ENCODE measurements at places on chromosomes 7 and 10.

DNA sequence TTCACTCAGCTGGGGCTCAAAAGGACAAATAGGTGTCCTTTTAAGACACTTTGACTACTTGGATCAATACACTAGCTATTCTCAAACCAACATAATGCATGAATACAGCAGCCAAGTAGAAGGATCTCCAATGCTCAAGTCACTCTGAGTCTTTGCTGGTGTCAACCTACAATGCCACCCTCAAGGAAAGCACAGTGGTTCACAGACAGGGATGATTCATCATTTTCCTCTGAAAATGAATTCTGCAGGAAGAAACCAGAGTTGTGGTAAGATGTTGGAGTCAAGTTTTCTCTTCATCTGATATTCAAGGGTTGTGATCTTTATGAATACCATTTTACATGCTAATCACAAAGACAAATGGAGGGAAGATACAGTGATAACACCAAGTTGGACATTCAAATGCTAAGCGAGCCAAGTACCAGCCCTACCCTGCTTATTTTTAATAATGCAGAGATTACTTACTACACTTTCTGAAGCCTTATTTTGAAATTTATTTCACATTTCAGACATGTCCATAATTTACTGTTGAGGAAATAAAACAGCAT, 143.1 kb upstream of the FGFR2 start:
- DNase-seq = no peak

DNA sequence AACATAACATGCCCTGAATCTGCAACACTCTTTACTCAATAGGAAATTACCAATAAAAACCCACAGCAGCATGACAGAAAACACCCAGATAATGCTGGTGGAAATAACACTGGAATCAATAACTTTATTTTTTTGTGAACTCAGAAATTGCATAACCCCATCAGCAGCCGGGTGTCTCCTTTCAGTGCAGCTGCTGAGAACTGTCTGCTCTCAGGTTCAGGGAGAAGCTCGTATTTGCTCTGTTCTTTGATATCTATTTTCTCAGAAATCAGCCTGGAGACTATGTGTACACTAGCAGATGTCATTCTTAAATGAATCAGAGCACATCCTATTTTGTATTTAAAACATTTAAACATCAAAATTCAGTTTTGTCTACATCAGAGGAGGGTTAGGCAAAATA, 506.0 kb downstream of the POM121L12 start:
- DNase-seq = no peak

DNA sequence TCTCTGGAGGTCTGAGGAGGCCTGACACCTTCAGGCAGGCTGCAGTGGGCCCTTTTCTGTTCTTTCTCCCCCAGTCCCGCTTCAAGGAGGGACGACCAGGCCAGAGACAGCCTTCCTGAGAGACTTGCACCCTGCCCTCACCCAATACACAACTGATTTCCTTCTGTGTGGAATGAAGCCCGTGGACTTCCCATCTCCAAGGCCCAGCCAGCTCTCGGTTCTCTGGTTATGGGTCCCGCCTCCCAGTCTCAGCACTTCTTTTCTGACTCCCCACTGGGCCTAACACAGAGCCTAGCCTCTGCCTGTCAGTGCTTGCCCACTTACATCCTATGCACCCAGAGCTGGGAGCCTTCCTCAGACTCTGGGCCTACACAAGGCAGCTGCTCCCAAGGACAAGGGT, 24.1 kb upstream of the ADCYAP1R1 start:
- DNase-seq = no peak

DNA sequence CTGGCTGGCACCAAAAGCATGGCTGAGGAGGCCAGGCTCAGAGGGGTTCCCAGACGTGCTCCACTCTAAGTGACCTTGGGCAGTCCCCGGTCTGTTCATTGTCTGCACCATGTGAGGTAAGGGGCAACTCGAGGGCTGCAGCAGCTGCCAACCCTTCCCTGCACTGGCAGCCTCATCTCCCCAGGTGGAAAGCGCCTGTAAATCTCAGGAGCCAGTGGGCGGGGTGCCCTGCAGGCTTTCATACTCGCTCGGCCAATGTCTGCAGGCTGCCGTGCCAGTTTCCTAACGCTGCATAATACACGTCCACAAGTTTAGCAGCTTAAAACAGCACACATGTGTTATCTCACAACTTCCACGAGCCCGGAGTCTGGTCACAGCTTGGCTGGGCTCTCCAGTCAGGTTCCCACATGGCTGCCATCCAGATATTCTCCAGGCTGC, 12.6 kb upstream of the GDF10 start:
- no peak for DNase-seq

DNA sequence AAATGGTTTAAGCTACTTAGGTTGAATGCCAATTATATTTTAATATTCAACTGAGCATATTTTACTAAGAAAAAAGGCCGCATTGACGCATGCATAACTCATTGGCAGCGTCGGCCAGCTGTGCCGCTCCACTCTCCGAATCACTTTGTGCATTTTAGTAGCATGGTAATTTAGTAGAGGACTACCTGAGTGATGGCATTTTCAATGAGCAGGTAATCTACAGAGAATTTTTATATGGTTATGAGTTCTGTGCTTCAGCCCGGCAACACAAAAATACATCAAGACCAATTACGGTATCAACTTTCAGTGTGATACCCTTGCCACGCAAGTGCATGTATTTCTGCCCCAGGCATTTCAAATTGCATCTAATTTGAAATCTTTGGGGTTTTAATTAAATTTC, 247.2 kb downstream of the EBF3 start:
- DNase-seq = no peak

- DNase-seq = no peak
These were observed 652.9 kb downstream of the SDK1 start for GRCh38 chr7:3953946-3954345.

GRCh38 chr7:142563470-142563869, 185.8 kb upstream of the PRSS1 start:
- no peak for DNase-seq

DNA sequence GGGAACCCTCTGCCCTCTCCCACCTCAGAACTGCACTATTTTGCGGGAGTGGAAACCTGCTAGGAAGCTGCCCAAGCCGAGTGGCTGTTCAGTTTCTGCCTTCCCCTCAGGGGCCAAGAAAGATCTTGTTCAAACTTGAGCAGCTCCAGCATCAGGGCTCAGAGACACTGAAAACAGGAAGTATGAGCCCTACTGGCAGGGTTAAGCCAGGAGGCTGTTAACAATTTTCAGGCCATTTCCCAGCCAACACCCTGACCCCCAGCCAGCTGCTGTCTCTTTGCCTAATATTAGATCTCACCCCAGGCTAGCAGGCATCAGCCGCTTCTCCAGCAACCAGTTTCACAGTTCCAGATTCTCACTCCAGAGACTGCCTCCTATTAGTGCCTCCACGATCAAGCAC, 9.2 kb downstream of the PLAU start:
- DNase-seq = no peak

DNA sequence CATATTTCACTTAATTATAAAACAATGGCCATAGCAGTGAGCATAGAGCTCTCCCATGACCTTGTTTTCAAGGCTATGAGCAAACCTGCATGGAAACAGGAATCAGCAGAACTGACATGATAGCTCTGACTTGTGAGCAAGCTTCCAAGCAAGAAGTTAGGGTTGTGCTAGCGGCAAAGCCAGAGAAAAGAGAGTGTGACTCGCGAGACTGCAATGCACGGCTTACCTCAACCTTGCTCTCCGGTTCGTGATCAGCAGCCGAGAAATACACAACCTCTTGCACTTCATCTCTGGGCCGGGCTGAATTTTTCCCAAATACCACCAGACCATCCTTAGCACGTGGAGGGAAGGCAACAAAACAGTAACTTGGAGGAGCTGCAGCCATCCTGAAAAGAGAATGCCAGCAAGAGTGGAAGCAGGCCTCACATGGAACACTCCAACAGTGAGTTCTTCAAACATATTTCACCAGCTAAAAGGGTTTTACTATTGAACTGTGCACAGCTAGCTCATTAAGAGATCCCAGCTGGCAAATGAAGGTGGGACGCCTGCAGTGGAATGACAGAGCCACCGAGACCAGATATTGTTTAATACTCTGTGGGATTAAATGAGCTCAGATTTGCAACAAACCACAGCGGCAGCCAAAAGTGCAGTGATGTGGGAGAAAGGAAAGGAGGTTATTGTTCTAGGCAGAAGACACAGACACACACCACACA, 20.8 kb downstream of the SCRN1 start:
- DNase-seq = no peak

DNA sequence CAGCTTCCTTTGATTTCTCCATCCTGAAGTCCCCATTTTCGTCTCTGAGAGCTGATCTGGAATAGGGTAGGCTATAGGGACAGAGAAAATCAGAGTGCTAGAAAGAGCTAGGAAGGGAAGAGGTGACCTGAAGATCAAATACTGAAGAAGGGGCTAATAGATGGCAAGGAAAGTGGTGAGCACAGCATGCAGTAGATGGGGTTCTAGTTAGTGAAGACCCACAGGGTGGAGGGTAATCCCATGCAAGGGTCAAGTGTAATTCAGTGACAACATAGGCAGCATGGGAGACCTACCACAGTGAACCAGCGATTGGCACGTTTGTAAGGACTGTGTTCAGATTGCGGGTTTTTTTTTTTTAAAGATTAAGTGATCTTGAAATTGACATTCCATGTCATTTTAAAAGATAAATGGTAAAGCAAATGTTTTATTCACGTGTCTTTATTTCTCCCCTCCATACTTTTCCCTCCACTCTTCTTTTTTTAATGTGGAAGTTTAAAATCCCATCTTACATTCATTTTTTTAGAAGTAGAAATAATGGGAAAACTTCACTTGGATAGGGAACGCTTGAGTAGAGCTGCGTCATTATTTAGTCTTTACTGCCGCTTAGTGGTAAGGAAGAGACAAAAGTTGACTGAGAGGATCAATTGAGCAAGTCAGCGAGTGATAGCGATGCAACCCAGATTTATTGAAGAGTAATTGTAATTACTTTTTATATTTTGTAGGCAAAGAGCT, 21.0 kb upstream of the ABI1 start:
- DNase-seq = peak; percentile 37

- no peak for DNase-seq
These were observed 2.9 kb upstream of the TMEM225B start for GRCh38 chr7:99594948-99595745.

DNA sequence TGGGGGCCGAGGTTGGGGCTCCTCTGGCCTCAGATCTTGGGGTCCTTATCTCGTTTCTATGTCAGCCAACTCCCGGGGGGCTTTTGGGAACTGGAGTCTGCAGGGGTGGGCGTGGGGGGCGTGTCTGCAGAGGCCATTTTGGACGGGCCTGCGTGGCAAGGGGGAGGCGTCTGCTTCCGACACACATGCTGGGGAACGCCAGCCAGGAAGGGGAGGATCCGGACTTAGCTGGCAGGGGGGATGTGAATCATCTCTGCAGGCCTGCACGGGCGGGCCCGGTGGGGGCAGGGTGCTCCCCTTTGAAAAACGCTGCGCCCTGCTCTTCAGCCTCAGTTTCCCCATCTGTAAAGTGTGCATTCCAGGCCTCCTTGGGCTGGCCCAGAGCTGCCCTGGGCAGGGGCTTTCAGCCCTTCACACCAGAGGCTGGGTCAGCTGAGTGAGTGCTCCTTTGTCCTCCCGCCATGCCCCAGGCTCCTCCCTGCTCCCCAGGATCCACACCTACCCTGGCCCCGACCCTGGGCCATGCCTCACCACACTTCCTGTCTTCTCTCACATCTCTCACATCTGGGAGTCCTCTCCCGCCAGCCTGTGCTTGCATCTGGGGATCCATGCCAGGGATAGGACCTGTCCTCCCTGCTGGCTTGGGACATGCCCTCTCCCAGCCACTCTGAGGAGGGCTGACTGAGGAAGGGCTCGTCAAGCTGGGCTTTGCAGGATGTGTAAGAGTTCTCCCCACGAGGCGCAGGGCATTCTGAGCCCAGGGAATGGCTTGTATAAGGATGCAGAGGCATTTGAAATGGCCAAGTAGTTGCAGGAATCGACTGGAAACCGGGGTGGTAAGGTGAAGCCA, 172.6 kb upstream of the TNRC18 start:
- DNase-seq = peak; percentile 90

DNA sequence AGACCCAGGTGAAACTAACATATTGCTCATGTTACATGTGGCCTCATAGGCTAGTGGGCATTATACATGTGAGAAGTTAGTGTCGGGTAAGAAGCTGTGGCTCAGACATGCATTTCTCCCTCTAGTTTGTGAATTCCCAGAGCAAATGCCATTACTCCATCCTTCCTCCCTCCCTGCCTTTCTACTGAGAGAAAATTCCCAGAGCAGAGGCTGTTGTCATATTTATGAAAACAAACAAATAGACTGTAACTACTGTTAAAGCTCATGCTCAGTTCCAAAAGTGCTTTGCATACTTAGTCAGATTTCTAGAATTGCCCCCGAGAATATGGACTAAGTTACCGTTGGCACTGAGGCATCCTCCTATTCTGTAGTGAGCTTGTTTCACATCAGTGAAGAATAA, 29.0 kb downstream of the ZNRF2 start:
- no peak for DNase-seq

GRCh38 chr10:49746626-49747302, 15.4 kb downstream of the OGDHL start:
- DNase-seq = no peak

DNA sequence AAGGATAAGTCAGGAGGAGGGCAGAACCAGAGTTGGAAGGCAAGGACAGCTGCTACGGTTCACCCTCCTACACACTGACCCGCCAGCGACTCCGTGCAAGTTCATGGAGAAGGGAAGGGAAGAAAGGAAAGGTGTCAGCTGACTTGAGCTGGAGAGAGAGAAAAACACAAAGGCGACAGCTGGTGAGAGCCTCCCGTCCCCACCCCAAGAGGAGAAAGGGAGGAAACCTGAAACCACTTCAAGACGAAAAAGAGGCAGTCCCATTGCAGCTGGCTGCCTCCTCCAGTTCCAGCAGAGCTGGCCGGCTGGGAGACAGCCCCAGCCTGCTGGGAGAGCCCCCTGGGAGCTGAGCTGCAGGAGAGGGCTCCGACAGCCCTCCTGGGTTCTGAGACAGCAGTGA, 75.2 kb downstream of the PARD3 start:
- peak; percentile 60 for DNase-seq

DNA sequence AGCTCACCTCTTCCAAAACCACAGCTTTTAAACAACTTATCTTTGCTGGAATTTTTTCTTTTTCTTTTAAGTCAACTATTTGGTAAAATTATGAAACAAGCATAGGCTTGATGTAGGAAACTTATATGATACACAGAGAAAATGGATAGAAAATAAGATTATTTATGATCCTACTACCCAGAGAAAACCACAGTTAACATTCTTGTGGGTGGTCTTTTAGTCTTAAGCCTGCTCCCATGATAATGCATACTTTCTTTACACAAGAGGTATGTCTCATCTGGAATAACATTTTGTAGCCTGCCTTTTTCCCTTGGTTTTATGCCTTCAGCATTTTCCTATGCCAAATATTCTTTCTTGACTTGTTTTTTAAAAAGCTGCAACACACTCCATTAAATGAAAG, 21.4 kb downstream of the PLPP4 start:
- DNase-seq = no peak
